ENCODE measurements at places on chromosomes 3 and 15.

GRCh38 chr3:126895178-126896066 is 87.5 kb upstream of the PLXNA1 start:
- no peaks in the 10 kb centered on the region for H3K4me1 ChIP-seq
- no peak for DNase-seq
- no peak overlapping the region for H3K4me3 ChIP-seq
- no peaks in the 10 kb centered on the region for H3K36me3 ChIP-seq
- no peak overlapping the region for H3K27ac ChIP-seq
- H3K27me3 ChIP-seq, result no peaks in the 10 kb centered on the region

DNA sequence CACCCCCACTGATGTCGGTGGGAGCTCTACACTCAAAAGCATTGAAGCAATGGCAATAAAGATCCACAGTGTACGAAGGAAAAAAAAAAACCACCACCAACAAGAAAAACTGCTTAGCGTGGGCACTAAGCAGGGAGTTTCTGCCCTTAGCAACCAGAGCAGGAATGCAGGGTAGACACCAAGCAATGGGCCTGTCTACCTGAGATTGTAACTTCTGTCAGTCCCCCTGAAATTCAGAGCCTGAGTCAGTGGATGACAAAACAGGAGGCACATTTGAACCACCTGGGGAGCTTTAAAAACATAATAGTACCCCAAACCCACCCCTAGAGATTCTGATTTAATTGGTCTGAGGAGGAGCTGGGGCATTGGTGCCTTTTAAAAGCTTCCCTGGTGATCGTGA is 275.2 kb downstream of the SATB1 start:
- no peaks in the 10 kb centered on the region for H3K4me1 ChIP-seq
- no peaks in the 10 kb centered on the region for H3K36me3 ChIP-seq
- no peak for DNase-seq
- H3K27me3 ChIP-seq, result no peaks in the 10 kb centered on the region

DNA sequence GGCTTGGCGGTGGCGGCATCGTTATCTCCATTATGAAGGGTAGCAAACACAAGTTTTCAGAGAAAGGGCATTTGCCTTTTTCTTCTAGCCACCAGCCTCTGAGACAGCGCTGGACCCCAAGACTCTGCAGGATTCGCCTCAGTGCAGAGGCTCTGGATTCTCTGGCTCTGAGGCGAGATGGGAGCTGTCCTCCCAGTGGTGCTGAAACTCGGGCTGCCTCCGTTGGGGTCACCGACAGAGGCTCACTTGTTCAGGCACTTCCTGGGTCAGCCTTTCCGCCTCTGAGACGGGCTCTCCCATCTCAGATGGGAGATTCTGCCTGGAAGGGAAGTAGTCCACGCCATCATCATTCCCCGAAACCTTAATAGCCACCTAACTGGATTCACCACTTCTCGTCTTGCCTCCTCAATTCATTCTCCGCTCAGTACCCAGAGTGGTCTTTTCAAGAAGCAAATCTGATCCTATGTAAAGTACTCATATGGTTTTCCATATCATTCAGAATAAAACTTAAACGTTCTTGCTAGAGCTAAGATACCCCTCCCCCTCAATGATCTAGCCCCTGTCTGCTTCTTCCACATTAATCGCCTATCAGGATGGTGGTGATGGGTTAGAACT is 76.9 kb downstream of the RHCG start:
- H3K27me3 ChIP-seq, result peaks cover 47% of the 10 kb centered on the region
- H3K4me3 ChIP-seq, result no peak overlapping the region

GRCh38 chr15:58066042-58066867 is 744 bp upstream of the ALDH1A2 start:
- peak; percentile 53 for DNase-seq
- H3K27ac ChIP-seq, result no peak overlapping the region
- no peaks in the 10 kb centered on the region for H3K36me3 ChIP-seq
- H3K27me3 ChIP-seq, result peaks cover 42% of the 10 kb centered on the region
- H3K4me3 ChIP-seq, result no peak overlapping the region

- DNase-seq, result no peak
- H3K27ac ChIP-seq, result no peak overlapping the region
- H3K4me1 ChIP-seq, result no peaks in the 10 kb centered on the region
- no peak overlapping the region for H3K4me3 ChIP-seq
- H3K27me3 ChIP-seq, result no peaks in the 10 kb centered on the region
Observed at GRCh38 chr3:62145086-62145757, 228.1 kb downstream of the FEZF2 start.

DNA sequence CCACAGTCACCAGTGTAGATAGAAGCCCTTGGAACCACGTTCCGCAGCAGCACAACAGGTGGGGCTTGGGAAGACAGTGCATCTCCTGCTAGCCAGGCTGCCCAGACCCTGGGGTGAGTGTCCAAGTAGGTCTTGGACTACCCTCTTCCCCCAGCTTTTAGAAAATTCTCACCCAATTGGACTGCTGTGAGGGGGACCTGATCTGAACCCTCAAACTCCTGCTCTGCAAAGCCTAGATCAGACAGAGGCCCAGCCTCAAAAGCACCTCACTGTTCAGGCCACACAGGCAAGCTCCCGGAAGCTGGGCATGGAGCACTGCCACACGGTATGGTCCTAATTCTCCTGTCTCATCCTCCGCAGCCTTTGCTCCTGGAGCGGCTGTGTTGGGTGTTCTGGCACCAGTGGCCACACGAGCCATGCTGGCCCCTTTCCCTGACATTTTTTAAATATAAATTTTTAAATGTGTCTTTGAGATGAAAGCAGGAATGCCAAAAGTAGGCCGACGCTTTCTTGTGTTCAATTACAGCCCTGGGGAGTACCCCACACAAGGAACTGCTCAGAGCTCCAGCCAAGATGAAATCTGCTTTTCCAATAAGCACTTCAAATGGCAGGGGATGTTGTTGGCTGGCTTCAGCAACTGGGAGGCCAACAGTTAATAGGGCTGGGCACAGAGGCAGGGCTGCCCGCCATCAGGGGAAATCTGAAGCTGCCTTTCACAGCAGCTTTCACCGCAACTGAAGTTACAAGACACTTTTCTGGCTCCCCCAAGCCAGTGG is 40.9 kb downstream of the CPN2 start:
- DNase-seq, result no peak
- H3K27ac ChIP-seq, result no peak overlapping the region
- peaks cover 62% of the 10 kb centered on the region for H3K4me1 ChIP-seq

DNA sequence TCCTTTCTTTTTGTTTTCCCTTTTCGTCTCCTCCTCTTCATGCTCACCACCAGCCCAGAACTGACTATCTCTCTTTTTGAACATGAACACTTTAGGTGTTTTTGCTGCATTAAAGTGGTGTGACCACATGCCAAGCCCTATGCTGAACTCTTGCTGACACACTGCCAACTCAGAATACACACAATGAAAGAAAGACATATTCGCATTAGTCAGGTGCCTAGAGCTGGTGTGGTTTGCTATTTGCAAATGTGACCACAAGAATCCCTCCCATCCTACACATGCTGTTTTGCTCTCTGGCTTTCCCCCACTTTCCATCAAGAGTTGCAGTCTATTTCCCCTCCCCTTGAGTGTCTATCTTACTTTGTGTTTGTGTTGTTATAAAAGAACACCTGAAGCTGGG is 967.8 kb upstream of the CFAP20DC start:
- H3K36me3 ChIP-seq, result no peaks in the 10 kb centered on the region
- H3K4me3 ChIP-seq, result no peak overlapping the region
- peaks cover 15% of the 10 kb centered on the region for H3K4me1 ChIP-seq
- DNase-seq, result peak; percentile 6
- H3K27ac ChIP-seq, result no peak overlapping the region
